ENCODE measurements at places on chromosomes 1 and 21.
A peak's percentile ranks its signal among the peaks of the same experiment; 100 is the strongest.

- no peak for DNase-seq
Observed at GRCh38 chr1:228996281-228996680, 261.0 kb downstream of the RHOU start.

GRCh38 chr1:78843111-78843510 lies 163.4 kb downstream of the ADGRL4 start:
- DNase-seq: peak; percentile 31

GRCh38 chr1:229110986-229111385 lies 159.9 kb upstream of the RAB4A start:
- DNase-seq: no peak

DNA sequence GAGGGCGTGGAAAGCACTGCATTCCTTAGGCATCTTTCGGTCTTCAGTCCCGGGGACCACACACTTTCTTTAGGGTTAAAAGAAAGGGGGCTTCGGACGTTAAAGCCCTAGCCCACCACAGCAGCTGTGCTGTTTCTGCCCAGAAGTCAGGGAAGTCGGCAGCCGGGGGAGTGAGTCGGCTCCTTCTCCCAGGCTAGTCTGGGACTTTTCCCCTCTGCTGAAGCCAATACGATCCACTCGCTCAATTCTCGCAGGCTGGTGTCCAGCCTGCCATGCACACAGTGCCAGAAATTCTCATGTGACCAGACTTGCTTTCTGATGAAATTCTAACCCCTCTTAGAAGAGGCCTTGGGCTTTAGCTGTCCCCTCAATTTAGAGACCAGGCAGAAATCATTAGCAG lies 67.7 kb downstream of the BCAR3 start:
- no peak for DNase-seq

DNA sequence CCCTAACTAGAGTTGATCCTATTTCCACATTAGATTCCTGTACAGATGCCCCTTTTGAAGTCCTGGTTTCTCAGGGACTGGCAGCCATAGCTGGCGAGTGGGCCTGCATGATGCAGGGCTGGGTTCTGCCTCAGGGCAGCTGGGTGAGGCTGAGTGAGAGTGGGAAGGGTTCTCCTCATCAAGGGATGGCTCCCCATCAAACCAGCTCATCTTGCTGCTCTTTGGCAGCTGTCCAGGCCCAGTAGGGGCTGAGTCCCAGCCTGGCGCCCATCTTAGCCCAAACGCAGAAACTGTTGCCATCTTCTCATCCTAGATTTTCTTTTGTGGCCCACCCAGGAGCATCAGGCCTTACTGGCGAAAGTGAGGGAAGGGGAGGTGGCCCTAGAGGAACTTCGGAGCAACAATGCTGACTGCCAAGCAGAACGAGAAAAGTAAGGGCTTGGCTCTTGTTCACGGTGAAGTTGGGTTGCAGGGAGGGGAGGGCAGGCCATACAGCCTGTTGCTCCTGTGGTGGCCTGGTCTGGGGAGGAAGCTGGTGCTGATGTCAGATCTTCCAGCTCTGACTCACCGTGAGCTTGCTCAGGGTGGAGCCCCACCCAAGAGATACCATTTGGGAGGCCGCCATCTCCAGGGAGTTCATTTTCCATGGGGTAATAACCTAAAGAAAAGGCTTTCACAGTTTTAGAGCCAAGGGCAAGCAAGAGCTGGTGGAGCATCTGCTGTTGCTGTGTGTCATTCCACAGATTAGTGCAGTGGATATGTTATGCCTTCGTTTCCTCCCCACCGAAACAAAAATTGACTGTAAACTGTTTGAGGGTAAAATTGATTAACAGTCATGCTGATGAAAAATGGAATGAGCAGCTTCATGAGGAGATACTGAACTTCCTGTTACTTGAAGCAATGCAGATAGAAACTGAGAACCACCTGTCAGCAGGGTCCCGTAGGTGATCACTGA lies 34.7 kb downstream of the TUFT1 start:
- peak; percentile 59 for DNase-seq

DNA sequence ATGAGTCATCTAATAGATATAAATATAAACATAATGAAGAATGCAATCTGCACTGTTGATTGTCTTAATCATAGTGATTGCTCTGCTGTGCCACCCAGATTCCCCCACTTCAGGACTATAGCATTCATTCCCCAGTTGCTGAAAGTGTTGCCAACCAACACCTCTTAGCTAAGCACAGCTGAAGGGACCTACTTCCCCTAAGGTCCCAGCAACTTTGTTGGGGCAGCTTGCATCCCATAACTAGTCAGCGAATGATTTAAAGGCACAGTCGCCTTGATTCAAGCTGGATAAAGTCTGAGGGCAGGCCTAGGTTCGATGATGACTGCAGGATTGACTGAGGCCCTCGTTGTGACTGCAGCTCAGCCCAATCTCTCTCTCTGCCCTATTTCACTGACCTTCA lies 14.3 kb upstream of the RGS1 start:
- no peak for DNase-seq

DNA sequence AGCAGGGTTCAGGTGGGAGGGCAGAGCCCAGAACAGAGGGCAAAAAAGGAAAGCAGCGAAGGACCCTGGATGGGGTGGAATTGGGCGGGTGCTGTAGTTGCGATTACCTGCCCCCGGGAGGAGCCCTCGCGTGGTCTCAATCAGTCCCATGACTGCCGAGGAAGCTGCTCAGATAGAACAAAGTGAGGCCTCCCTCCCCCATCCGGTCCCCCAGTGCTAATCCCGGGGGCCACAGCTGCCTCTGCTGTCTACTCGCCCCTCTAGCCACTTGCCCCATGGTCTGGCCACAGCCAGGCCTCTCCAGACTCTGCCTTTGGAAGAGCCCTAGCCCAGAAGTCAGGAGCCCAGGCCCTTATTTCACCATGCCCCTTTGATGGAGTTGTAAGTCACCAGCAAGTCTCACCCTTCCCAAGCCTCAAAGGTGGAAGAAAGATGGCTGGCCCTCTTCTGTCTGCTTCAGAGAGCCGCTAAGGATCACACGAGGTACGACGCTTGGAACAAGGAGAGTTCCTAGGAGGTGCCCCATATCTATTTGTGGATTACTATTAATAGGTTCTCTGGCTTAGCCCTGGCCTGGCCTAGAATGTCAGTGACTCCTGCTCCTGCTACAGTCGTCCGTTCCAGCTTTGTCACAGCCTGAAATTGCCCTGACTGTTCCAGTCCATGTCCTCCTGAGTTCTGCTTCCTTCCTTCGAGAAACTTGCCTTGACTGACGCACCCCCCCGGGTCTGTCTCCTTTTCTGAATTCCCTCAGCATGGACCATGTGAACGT lies 16.4 kb downstream of the ECHDC2 start:
- peak; percentile 25 for DNase-seq

- DNase-seq: peak; percentile 65
Observed at GRCh38 chr1:205920159-205920558, 23.1 kb downstream of the SLC26A9 start.

- no peak for DNase-seq
Observed at GRCh38 chr1:236165238-236165981, 23.1 kb downstream of the GPR137B start.

DNA sequence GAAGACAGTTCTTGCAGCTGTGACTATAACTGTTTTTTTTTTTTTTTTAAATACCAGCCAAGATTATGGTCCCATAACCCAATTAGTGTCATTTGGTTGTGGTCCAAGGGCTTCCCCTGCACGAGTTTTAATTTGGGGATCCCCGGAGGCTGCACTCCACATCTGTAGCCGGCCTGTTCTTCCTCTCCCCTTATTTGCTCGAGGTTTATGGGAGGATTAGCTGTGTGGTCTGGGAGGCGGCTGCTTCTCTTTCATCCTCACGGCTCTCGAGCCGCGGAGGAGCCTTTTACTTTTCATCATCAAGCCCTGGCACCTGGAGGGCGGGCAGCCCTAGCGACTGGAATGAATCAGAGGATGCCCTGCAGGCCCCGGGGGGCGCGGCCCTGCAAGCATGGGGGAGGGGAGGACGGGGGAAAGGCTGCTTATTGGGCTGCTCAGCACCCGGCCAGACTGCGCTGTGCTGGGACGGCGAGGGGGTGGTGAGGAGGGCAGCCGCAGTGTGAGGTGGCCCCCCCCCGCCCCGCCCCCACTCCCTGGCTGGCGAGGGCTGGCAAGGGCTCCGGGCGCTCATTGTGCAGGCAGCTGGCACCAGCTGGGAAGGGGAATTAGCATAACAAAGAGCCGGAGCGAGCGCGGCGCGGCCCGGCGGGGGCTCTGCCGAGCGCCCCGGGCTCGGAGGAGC lies 18.5 kb downstream of the SERTAD4 start:
- no peak for DNase-seq

GRCh38 chr1:67313934-67314671 lies 6.4 kb downstream of the IL12RB2 start:
- DNase-seq: no peak

DNA sequence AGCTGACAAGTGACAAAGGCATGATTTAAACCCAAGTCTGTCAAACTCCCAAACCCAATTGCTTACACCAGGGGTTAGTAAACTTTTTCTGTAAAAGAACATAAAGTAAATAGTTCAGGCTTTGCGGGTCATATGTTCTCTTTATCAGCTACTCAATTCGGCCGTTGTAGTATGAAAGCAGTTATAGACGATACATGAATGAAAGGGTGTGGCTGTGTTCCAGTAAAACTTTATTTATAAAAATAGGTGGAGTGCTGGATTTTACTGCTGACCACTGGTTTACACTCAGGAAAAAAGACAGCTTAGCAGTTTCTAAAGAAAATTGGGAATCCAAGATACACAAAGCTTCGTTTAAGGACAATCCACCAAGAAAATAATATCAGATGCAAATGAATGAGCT lies 124.3 kb upstream of the BCL9 start:
- no peak for DNase-seq

- DNase-seq: peak; percentile 2
Observed at GRCh38 chr1:69824932-69825331, 257.2 kb downstream of the LRRC7 start.

DNA sequence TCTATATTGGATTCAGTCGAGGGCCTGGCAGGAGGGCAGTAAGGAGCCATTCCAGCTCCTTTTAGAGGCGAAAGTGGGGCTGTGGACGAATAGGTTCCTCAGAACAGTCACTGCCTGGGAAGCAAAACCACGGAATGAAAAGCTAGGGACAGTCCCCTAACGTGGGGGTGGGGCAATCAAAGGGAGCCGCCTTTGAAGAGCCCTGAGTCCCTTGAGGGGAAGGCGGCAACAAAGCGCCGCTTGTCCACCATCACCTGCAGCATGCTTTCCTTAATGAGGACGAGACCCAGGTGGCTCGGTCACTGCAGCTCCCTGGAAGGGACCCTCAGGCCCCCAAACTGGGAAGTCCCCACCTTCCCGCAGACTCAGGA lies 184.7 kb downstream of the ETS2 start:
- DNase-seq: no peak

- peak; percentile 81 for DNase-seq
Observed at GRCh38 chr1:210792250-210793102, 341.5 kb downstream of the KCNH1 start.

GRCh38 chr1:193971595-193971994 lies 785.2 kb upstream of the B3GALT2 start:
- peak; percentile 44 for DNase-seq

- peak; percentile 11 for DNase-seq
Observed at GRCh38 chr1:192167911-192168700, 9.8 kb downstream of the RGS18 start.

- DNase-seq: no peak
Observed at GRCh38 chr1:206799311-206799710, 27.0 kb upstream of the IL10 start.

GRCh38 chr1:20342294-20343148 lies 51.8 kb downstream of the VWA5B1 start:
- no peak for DNase-seq

GRCh38 chr1:119542492-119542946 lies 35.5 kb downstream of the HSD3B1 start:
- DNase-seq: no peak

DNA sequence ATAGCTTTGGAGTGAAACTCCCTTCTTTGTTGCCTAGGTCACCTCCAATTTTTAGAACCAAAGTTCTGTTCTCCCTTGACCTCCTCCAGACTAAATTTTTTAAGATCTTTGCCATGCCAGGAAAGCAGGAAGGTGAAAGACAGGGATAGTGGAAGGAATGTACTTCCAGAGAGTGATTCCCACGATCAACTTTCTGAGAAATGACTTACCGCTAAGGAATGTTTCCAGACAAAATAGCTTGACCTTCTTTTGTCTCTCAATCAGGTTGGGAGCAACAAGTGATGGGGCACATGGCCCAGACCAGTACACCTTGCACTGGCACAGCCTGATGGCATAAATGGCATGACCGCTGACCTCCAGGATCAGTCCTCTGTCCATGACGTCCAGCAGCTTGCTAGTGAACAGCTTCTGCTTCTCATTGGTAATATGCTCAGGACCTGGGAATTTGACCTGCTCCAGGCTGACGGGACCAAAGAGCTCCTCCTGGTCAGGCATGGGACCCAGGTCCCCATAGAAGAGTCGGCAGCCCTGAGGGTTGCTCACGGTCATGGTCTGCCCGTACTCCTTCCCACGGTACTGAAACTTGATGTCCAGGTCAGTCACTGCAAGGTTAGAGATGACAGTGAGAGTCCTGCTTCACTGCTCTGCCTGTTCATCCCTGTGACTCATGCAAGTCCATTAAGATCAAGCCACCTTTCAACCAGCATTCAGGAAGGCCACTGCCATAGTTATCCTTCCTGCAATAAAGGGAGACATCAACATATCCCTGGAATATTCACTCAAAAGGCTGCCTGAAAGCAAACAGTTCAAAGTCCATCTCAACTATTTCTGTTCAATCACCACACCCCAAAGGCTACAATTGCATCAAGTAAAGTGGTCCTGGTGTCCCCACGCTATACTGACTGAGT lies 6.2 kb upstream of the C1orf74 start:
- DNase-seq: no peak

DNA sequence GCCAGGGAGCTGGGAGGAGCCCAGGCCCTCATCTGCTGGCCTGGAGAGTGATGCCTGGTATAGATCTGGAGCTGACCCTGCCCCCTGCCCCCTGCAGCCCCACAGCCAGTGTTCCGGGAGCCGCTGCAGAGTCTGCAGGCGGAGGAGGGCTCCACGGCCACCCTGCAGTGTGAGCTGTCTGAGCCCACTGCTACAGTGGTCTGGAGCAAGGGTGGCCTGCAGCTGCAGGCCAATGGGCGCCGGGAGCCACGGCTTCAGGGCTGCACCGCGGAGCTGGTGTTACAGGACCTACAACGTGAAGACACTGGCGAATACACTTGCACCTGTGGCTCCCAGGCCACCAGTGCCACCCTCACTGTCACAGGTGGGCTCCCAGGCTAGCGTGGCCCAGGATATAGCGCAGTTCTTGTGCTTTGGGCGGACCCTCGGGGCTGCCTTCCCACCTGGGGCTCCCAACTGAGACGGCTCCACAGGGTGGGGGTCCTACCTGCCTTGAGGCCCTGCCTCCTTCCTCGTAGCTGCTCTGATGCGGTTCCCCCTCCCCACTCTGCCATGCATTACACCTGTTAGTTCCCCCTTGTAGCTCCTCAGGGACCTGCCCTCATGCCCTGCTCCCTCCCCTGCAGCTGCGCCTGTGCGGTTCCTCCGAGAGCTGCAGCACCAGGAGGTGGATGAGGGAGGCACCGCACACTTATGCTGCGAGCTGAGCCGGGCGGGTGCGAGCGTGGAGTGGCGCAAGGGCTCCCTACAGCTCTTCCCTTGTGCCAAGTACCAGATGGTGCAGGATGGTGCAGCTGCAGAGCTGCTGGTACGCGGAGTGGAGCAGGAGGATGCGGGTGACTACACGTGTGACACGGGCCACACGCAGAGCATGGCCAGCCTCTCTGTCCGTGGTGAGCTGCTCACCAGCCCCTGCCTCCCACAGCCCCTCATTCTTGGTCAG lies 98.7 kb downstream of the OBSCN start:
- no peak for DNase-seq

GRCh38 chr21:34511787-34512455 lies at the start of gene KCNE1:
Gene KCNE1, minus strand, starts transcription at chr21:34512210. Its CDS starts 62,576 bp downstream, at chr21:34449634.
- DNase-seq: no peak
